ENCODE measurements at places on chromosomes 1 and 21.

DNA sequence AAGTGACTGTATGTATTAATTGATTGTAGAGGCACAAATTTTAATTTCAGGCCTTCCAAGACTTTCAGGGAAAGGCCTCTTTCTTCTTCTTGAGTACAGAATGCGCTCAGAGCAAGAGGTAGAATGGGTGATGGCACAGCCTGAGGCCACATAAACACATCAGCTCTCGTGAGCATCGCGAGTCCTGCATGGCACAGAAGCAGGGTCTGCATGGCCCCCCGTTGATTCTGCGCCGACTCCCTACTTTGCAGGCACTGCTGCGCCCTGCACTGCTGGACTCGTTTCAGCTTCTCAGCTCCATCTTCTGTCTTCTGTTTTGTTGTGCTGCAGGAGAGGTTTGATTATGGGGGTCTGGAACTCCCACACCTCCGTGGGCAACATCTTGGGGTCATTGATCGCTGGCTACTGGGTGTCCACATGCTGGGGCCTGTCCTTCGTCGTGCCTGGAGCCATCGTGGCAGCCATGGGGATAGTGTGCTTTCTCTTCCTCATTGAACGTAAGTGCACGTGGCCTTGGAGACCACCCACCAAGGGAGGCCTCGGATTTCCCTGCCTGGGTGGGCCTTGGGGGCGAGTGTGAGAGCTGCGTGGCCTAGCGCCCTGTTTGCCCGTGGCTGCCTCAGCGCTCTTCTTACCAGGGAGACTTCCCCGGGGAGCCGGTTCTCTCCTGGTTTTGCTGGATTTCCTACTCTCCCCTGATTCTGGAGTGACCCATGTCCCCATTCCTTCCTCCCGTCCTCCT lies 29.6 kb downstream of the SLC37A1 start:
- DNase-seq = no peak

- no peak for DNase-seq
These were observed 185.1 kb upstream of the CAMK1G start for GRCh38 chr1:209398313-209398991.

DNA sequence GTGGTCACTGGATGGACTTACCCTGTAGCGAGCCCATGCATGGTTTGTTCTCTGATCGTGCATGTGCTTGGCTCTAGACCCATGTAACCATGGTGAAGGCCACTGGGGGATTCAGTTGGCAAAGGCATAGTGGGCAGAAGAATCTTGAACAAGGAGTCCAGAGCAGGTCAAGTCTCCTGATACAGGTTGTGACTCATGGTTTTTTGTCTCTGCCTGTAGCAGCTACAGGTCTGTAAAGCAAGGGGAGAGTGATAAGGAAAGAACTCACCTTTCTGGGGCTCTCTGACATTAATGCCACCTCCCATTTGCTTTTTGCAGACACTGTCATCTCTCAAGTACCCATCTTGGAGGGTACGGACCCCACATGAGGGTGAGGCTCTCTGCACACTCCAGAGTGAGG lies 153.4 kb upstream of the CAMK1G start:
- no peak for DNase-seq

DNA sequence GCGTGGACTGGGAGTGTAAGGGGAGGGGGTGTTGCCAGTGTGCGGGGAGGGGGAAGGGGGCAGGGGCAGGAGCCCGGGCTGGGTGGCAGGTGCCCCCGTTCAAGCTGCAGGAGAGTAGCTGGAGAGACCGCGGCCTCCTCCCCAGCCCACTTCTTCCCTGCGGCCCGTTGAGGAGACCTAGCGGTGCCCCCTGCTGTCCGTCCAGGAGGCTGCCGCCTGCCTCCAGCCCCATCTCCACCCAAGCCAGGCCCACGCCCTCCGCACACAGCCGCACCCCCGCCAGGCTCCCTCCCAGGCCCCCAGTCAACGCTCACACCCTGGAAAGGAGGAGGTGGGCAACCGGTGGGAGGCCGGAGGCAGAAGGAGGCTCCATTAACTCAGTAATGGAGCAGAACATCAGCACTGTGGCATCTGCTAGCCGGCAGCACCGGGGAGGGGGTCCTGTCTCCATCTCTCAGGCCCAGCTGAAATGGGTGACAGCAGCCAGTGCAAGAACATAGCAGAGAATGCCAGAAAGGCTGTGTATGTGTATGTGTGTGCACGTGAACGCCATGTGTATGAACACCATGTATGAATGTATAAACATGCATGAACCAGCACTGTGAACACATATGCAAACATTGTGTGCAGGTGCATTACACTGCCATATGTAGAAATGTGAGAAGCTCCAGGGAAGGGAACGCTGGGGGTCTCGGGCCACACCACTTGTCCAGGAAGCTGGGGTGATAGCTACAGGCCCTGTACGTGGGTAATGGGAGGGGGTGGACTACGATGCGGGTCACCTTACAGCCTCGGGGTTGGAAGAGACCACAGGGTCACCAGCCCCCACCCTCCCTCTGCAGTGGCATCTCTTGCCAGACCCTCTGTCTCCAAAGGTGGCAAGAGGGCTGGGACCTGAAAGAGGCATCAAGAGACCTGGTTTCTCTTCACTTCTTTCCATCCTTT lies 84.6 kb downstream of the SYT2 start:
- peak; percentile 83 for DNase-seq

GRCh38 chr1:193831465-193831864 lies 645.1 kb upstream of the B3GALT2 start:
- no peak for DNase-seq
